ENCODE measurements at places on chromosomes 4 and X.
A peak's percentile ranks its signal among the peaks of the same experiment; 100 is the strongest.

DNA sequence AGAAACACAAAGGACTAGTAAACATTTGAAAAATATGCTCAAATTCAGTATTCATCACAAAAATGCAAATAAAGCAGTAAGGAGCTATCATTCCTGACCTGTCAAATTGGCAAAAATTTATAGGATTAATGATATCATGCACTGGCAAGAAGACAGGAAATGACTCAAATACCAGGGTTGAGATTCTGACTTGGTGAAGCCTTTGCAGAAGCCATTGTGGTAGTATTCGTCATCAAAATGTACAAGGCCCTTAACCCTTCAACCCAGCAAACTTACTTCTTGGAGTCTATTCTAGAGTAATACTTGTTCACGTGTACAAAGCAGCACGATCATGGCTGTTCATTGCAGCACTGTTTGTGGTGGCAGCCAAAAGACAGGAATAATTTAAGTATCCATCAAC is 132.4 kb downstream of the ENOX2 start:
- peak; percentile 53 for DNase-seq

DNA sequence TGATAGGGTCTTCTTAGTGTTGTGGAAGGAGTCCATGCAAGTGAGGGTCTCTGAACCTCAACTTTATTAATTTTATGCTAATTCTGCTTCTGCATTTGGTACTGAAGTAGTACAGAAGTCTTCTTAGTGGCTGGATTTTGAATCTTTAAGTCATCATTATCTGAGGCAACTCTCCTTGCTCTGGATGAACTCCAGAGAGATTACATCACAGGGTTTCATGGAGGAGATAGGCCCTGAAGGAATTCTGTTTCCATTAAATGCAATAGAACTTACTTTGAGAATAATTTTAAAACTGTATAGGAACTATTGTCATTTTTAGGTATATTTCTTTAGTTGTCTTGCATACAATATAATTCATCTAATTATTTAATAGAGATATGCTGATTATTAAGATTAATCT is 451.2 kb downstream of the FAT4 start:
- DNase-seq: no peak

DNA sequence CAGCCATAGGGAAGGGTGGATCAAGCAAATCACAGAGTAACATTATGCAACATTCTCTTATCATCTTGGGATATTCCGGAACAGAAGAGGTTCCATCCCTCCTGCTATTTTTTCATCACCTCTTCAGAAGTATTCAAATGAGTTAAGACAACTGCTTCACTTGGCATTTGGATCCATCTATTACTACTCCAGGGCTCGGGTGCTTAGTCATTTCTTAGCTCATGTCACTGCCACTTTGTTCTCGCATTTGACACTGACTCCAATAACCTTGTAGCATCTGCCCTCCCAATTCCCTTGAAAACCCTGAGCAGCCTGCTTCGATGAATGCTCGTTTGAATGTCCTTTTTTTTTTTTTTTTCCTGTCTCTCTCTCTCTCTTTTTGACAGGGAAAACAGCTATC is 114.9 kb downstream of the PPARGC1A start:
- DNase-seq: no peak

DNA sequence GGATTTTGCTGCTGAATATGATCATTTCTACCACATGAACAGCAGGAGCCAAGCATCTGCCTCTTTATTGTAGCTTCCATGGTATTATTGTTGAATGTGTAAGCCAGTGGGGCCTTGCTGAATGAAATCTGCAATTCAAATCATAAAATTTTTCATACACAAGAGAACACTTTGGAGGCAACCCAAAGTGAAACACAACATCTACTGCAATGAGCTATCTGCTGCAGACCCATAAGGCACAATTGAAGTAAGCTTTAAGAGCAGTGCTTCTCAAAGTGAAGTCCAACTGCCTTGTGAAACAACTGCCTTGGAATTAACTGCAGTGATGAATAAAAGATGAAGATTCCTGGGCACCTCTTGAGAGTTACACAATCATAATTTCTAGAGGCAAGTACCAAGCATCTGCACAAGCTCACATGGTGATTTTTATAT is 626.3 kb upstream of the INTU start:
- DNase-seq: no peak

DNA sequence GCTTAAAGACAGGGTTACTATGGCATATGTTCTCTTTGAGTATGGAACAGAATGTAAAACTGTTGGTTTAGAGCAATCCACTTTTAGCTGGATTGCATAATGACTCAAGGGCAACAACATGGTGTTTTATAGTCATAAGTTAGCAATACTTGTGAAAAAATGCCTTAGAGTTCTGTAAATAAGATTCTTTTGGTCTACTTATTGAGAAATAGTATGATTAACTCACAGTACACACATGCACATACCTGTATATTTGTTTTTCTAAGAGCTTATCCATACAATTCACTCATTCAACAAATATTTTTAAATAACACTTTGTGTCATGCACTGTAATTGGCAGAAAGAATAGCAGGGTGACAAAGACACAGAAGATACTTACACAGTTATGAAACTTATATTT is 1415.5 kb downstream of the PCDH7 start:
- DNase-seq: no peak

GRCh38 chrX:119990556-119991004 is 47.0 kb upstream of the NKAP start:
- DNase-seq: no peak

DNA sequence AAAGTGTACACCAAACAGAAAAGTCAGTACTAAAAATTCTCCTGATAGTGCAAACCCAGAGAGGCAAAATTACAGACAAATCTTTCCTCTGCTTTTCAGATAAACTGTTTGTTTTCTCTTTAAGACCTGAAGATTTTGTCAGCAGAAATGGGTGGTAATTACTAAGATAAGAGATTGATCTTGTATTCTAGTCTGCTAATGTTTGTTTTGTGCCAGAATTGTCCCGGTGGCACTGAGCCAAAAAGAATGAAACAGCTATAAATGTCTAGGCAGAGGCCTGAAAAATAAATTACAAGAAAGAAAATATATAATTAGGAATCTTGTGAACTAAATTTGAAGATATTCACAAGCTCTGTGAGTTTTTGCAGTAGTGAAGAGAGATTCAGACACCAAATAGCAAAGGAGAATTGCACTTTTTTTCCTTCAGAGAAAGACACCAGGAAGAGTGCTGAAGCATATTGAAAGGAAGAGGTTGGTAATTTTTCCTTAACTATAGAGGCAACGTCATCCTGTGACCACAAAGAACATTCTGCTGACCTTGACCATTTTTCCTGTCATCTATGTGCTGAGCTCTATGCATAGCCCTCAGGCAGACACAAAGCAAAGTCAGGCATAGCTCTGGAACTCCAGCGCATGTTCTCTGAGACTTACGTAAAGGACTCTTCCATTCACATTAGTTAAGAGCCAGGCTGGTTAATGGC is 314.5 kb upstream of the RASGEF1B start:
- DNase-seq: no peak

- DNase-seq: no peak
These were observed 369.3 kb downstream of the FBXW7 start for GRCh38 chr4:152166567-152166966.

DNA sequence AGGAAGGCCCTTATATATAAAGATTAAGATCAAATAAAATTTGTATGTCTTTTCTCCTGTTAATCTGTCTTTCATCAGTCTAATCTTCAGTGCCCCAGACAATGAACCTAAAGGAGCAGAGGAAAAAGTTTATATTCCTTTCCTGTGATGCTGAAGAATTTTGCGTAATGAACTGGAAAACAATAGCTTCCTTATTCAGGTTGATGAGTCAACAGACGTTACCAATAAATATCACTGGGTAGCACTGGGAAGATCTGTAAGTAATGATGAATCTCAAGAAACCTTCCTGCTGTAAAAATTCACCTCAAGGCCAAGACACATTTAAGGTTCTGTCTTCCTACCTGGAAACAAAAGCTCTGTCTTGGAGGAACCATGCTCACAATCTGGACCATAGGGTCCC is 25.5 kb downstream of the CDKN2AIP start:
- no peak for DNase-seq

DNA sequence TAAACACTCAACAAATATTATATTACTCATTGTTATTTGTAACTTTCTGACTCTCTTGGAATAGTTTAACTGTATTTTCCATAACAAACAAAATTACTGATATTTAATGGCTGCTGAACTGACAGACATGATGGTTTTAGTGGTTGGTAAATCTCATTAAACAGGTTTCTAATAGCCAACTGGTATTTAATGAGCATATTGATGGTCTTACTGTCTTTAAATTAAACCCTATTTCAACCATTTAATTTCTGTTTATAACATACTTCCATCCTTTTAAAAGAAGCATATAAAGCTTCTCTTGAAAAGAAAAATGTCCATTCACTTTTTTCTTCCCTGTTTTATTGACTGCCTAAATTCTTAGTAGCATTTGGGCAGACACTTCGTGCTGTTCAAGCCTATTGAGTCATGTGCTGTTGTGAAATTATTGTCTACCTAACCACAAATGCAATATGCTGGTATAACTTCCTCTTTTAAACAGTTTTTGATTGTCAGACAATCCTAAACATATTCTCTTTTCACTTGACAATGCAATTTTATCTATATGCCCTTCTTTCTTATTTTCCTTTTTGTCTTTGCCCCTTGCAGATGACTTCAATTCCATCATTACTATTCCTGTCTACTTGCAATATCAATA is 163.9 kb upstream of the SLC7A11 start:
- DNase-seq: no peak

- DNase-seq: no peak
These were observed 32.9 kb upstream of the SPRY1 start for GRCh38 chr4:123363729-123364128.

DNA sequence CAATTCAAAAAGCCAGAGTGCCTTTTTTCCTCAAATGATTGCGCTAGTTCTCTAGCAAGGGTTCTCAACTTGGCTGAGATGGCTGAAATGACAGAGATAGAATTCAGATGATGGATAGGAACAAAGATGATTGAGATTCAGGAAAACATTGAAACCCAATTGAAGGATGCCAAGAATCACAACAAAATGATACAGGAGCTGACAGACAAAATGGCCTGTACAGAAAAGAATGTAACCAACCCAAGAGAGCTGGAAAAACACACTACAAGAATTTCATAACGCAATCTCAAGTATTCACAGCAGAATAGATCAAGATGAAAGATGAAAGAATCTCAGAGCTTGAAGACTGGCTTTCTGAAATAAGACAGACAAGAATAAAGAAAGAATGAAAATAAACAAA is 51.7 kb upstream of the MMAA start:
- no peak for DNase-seq

- no peak for DNase-seq
These were observed 46.6 kb downstream of the AFM start for GRCh38 chr4:73528171-73528570.

DNA sequence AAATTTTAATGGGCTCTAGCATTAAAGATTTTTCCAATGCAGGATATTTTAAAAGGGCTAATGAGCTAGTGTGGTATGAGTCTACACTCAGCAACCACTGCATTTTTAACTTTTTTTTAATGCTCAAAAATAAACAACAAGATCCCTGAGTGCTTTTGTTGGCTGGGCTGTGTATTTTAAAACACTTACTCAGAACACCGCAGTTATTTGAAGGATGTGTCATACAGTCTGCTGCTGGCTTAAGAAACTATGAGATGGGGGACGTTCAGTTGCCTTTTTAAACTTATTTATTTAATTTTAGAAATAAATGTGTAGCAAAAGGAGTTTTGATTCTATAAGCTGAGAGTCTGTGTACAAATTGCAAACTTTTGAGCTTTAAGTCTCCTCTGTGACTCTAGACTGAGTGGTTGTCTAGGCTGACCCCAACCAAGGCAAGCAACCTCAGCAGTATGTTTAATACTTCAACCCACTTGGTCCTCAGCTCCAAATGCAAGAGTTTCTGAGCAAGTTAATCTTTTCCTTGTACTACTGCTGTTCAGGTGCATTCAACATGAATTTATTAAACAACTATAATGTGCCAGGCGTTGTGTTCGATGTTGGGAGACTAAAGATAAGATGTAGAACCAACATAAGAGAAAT is 278.6 kb upstream of the DIPK2B start:
- peak; percentile 48 for DNase-seq
